Frontal cortex (tissue), 4 donors: ENCODE measurements at places on chromosomes 4 and X.

GRCh38 chrX:20412871-20413486 lies 146.3 kb upstream of the RPS6KA3 start:
- DNase-seq, result peak; percentile 2

GRCh38 chr4:35138449-35138848 lies 1105.9 kb downstream of the ARAP2 start:
- no peak for DNase-seq

GRCh38 chr4:8729408-8730149 lies 137.0 kb downstream of the CPZ start:
- no peak for DNase-seq

- DNase-seq, result no peak
Observed at GRCh38 chr4:80128941-80129340, 55.9 kb upstream of the ANTXR2 start.

- no peak for DNase-seq
Observed at GRCh38 chr4:100721077-100721476, 203.3 kb upstream of the EMCN start.

- DNase-seq, result no peak
Observed at GRCh38 chr4:105991726-105992125, 96.5 kb downstream of the NPNT start.

DNA sequence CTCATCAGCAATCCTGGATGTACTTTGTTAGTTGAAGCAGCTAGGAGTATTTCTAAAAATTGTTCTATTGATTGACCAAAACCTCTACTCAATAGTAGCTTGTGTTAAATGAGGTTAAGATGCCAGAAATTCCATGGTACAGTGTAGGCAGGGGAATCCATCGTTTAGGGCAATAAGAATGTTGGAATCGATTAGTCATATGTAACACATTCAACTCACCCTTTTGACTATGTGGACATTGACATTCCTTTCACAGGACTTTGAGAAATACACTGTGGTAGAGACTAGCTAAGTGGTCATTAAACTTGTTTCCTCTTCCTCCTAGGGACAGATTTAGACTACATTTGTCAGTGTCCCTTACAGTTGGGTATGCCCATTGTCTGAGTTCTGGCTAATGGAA lies 40.2 kb downstream of the KDM5C start:
- no peak for DNase-seq

GRCh38 chrX:68199062-68199848 lies 234.0 kb downstream of the OPHN1 start:
- no peak for DNase-seq

- DNase-seq, result no peak
Observed at GRCh38 chr4:2058264-2059045, 672 bp upstream of the NAT8L start.

- DNase-seq, result no peak
Observed at GRCh38 chrX:67587946-67588624, 44.3 kb downstream of the AR start.
